Lower leg skin (tissue), 4 donors: ENCODE measurements at places on chromosomes 4 and X.

DNA sequence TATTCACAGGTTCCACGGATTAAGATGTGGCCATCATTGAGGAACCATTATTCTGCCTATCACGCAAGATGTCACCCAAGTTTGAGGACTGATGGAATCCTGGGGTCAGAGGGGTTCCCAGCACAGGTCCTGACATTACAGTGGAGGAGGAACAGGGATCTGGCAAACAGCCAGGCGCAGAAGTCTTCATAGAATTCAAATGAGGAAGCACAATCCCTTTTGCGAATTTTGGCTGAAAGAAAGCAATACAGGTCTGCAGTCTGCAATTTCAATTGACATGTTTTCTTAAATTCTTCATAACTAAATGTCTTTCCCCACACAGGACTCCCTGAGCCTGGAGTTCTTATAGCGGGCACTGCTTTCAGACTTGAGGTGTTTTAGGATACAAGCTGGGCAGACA lies 14.5 kb downstream of the DOCK11 start:
- no peak for DNase-seq

DNA sequence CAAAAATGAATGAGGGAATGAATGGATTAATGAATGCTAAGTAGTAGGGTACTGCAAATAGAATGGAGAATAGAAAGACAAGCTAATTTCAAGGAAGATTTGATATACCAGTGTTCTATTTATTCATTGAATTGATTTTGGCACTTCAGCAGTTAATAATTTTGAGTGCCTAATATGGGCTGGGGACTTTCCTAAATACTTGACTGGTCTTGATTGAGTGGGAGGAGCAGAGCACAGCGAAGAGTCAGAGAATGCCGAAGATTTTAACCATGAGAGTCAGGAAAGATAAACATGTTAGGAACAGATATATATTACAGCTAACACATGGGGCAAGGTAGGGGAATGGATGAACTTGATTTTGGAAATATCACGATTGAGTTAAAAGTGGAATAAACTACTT lies 10.6 kb downstream of the IL15 start:
- no peak for DNase-seq

GRCh38 chr4:80911458-80911857 lies 119.0 kb upstream of the BMP3 start:
- DNase-seq: no peak

DNA sequence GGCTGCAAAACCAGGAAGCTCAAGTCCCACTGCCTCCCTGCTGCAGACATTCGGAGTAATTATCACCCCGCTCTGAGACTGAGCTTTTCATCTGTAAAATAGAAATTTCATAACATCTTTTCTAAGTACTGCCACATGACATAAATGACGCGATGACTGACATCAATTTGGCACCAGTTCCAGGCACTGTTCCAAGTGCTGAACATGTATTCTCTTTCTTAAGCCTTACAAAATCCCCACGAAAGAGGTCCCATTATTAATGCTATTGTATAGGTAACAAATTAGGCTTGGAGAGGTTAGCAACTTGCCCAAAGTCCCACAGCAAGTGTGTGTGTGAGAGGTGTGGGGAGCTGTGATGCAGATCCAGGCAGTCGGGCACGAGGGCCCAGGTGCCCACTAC lies 56.4 kb downstream of the SLC2A9 start:
- DNase-seq: peak; percentile 77

DNA sequence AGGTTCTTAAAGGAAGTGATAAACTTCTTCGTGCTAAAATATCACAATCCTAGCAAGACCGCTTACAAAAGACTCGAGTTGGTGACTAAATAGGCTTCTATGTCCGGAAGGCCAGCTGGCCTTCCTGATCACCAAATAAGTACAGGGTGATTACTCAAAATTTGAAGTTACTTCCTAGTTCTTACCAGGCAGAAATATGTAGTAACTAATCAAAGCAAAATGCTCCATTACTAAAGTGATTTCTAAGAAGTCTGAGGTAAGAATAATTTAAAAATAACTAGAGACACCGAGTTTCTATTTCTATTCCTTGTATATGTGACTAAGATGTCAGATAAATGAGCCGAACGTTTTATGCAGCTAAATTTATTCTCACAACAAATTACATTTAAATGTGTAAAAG lies 62.2 kb downstream of the NSUN7 start:
- no peak for DNase-seq

GRCh38 chr4:105588252-105588651 lies 35.8 kb downstream of the ARHGEF38 start:
- DNase-seq: no peak

DNA sequence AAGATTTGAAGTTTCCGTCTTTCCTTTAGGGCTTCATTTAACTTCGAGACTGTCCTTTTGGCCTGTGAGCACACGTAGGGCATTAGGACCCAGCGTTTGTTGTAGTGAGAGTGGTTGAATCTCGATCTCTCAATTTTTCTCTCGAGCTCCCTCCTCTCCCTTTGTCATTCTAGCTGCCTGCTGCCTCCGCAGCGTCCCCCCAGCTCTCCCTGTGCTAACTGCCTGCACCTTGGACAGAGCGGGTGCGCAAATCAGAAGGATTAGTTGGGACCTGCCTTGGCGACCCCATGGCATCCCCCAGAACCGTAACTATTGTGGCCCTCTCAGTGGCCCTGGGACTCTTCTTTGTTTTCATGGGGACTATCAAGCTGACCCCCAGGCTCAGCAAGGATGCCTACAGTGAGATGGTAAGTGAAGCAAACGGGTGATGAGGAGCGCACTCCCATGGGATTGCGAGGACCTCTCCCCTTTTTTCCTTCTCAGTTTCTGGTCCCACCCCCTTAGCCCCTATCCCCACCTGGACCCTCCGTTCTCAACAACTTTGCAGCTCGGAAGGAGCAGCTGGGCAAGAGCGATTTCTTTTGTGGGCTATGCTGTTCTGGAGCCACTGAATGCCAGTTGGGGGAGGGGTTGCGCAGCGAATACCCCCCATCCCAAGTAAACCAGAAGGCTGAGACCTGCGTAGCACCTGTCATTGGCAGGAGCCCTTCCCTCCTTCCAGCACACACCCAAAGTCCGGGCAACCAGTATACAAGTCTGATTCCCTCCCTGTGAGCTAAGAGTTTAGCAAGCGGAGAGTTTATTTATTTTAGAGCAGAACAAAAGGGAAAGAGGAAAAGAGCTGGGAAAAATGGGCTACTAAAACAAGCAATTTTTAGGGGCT lies at the start of gene TMEM35A:
TMEM35A (plus strand) TSS at position 164 of the 883 bp plus-strand sequence; CDS start at position 288, 124 bp downstream.
- no peak for DNase-seq

- no peak for DNase-seq
Measured at GRCh38 chrX:112827292-112827903, 13.2 kb downstream of the AMOT start.

DNA sequence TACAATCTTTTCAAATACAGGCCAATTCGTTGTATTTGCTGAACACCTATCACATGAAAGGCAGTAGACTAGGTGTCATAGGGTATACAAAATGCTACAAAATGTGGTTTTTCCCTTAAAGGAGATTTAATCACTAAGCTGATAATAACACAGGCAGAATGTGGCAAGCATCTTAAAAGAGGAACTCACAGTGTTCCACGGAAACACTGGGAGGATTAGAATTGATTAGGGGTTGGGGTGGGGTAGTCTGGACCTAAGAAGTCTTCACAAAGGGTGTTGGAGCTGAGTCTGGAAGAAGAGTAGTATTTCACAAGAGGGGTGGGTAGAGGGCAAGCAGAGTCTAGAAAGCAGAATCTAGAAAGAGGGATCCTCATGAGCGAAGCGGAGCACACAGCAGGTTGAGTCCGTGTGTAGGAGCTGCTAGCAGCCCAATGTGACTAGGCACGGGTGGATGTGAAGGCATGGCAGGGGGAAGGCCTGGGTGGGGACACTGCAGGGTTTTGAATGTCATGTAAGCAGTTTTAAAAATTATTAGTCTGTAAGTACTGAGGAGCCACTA lies 123.6 kb downstream of the MGST2 start:
- no peak for DNase-seq

DNA sequence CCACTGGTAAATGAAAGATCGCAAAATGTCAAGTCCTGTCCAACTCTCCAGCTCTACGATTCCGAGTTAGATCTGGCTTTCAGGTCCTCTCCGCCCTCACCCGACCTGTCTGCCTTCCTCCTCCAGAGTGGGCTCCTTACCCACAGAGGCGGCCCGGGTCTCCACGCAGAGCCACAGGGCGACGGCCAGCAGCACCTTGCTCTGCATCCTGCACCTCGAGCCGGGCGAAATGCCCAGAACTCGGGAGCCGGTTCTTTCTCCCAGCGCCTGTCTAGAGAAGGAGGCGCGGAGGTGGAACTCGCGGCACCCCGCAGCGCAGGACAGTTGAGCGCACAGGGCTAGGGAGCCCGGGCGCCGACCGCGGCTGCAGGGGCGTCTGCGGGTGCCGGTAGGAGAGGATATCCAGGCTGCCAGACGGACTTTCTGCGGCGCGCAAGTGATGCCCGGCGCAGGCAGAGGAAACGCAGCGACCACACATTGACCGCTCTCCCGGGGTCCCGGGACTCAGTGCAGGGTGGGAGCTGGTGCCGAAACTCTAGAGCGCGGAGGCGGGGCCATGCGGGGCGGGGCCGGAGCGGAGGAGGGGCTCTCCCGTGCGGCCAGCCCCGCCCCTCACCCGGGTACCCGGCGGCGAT lies at the start of gene KDR:
KDR (minus strand) TSS at position 509 of the 635 bp plus-strand sequence; CDS start at position 207, 302 bp downstream.
- no peak for DNase-seq

DNA sequence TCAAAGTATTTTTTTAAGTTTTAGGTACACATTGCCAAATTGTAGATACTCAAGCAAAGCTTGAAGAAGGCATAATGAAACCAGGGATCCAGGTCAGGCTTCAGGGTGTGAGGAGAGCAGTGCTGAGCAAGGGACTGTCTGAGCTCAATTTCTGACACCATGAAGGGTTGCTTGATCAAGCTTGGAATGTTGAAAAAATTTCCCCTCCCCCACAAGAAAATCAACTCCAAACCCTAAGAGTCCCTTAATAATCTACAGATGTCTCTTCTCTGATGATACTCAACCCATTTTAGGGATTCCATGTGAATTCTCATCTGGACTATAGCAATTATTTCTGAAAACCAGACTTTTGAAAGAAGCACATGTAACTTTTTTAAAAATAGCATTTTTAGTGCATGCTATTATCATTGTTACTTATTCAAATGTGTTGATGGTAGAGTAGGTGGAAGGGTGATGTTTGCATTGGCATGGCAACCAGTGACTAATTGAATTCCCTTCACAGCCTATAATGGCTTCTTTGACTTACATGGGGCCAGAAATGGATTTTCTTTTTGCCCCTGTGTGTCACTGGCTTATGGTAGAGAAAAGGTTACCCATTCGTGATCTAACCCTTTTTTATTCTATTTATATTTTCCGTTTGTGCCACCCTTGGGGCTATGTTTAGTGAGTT lies 252.0 kb downstream of the FBXW7 start:
- no peak for DNase-seq

GRCh38 chrX:76148753-76149152 lies 24.1 kb upstream of the PBDC1 start:
- DNase-seq: no peak

GRCh38 chr4:7524064-7524682 lies 89.4 kb upstream of the PSAPL1 start:
- DNase-seq: no peak

DNA sequence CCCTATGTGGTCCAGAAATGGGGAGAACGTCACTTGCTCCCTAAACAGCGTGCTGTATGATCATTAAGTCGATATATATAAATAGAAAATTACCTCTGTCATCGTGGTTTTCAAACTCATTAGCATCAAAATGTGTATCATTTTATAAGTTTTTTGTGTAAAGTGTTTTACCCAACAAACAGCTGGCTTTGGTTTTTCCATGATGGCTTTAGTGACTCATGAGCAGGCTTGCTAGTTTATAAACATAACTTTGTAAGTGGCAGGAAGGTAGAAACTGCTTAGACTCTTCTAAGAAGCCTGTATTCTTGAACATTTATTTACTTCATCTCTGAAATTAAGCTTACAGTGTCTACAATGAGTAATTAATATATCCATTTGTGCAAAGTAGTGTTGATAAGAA lies 108.4 kb upstream of the DIPK2B start:
- no peak for DNase-seq

DNA sequence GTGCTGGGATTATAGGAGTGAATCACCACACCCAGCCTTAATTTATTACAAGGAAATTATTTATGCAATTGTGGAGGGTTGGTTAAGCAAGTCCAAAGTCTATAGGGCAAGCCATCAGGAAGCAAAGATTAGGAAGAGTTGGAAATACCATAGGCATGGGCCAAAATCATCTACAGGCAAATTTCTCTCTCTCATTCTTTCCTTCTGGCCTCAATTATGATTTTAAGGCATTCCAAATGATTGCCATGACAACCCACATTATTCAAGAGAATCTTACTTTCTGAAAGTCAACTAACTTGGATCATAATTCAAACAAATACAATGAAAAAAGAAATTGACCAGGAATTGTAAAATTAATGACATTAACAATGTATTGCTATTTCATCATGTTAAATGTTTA lies 400.8 kb downstream of the GPM6A start:
- no peak for DNase-seq

GRCh38 chr4:141347684-141348083 lies 127.0 kb downstream of the ZNF330 start:
- no peak for DNase-seq

DNA sequence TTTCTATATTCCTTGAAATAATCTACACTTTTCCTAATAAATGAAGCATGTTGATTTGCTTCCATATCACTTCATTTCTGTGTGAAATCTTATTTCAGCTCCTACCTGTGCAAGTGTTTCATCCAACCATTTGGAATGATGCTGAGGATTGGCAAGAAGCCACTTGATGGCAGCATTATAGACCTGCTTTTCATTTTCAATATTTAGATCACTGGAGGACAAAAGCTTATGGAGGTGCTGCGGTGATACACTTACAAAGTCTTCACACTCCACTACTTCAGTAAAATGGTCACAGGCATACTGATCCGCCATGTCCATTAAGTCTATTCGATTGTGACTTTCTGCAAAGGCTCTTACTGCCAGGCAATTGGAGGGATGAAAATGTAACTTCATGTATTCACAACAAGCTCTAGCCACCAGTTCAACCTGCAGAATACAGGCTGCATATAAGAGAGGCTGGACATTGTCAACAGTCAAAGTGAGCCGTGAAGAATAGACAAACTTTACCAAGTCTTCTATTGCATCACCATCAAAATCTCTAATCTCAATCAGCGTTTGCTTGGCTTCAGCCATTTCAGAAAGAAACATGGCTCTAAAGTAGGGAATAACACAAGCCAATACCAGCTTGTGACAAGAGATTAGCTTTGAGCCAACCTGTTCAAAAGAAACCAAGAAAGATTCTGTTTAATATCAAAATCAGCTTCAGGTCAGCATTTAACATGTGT lies 35.1 kb downstream of the KLHL8 start:
- DNase-seq: no peak

- no peak for DNase-seq
Measured at GRCh38 chr4:1061760-1062159, 50.3 kb downstream of the FGFRL1 start.

GRCh38 chr4:29142708-29143107 lies 1577.5 kb upstream of the PCDH7 start:
- no peak for DNase-seq

- no peak for DNase-seq
Measured at GRCh38 chr4:155604718-155605626, 61.7 kb upstream of the GUCY1A1 start.

DNA sequence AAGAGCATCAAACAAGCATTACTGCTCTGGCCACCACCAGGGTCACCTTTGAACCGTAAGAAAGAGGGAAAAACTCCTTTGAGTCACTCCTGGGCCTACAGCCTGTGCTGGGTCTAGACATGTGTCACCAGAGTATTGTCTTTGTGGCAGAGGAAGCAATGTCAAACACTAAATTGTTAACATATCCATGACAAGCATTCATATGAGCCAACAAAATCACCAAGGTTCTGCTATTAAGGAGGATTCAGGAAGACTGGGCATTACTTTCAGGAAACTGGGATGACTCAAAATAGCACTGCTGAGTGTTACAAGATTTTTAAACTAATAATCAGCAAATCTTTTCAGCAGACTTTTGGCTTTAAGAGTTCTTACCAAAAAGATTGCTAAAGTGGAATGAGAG lies 28.1 kb downstream of the LGI2 start:
- DNase-seq: no peak
